ENCODE measurements at places on chromosomes 12 and 14.

DNA sequence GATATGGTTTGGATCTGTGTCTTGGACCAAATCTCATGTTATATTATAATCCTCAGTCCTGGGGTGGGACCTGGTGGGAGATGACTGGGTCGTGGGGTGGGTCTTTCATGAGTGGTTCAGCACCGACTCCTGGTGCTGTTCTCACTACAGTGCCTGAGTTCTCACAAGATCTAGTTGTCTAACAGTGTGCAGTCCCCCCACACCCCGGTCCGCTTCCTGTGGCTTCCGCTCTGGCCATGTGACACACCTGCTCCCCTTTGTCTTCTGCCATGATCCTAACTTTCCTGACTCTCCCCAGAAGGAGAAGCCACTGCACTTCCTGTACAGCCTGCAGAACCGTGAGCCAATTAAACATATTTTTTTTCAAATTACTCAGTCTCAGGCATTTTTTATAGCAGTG lies 1262.2 kb downstream of the TMEM121 start:
- no peak for DNase-seq

- DNase-seq: no peak
Observed at GRCh38 chr12:132163911-132164288, 19.6 kb downstream of the NOC4L start.

DNA sequence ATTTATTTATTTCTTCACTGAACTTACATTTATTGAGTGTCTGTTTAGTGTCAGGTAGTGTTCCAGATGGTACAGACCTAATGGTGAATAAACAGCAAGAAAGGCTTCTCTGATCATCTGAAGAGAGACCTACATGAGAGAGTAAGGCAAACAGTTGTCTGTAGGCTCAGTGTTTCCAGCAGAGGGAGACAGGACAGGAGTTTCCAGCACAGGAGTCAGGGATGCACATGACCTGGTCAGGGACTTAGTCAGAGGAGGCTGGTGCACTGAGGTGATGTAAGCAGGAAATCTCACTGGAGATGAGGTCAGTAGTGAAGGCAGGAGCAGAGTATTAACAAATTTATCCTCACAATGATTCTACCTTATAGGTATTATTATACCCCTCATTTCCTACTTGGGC lies 233.2 kb downstream of the MDGA2 start:
- no peak for DNase-seq

DNA sequence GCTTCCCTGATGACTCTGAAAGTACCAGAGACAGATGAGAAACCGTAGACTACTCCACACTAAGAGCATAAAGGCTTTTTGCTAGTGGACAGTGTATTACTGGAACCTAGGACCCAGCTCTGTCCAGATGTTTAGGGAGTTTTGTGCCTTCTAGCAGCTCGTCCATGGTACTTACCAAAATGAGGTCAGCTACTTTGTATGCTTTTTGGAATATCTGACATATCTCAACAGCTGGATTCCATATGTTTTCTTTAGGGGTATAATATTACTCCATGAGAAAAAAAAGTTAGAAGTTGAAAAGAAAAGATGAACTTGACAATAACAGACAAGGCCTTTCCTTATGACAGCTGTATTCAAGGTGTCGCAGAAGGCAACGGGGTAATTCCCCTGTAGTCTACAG lies 32.1 kb upstream of the FRMD6 start:
- DNase-seq: no peak

- DNase-seq: no peak
Observed at GRCh38 chr14:22807432-22808087, 7.7 kb downstream of the SLC7A7 start.

GRCh38 chr14:21406213-21406612 lies 22.4 kb upstream of the SUPT16H start:
- DNase-seq: no peak

- peak; percentile 73 for DNase-seq
Observed at GRCh38 chr14:102510616-102511520, 1.3 kb upstream of the ANKRD9 start.

DNA sequence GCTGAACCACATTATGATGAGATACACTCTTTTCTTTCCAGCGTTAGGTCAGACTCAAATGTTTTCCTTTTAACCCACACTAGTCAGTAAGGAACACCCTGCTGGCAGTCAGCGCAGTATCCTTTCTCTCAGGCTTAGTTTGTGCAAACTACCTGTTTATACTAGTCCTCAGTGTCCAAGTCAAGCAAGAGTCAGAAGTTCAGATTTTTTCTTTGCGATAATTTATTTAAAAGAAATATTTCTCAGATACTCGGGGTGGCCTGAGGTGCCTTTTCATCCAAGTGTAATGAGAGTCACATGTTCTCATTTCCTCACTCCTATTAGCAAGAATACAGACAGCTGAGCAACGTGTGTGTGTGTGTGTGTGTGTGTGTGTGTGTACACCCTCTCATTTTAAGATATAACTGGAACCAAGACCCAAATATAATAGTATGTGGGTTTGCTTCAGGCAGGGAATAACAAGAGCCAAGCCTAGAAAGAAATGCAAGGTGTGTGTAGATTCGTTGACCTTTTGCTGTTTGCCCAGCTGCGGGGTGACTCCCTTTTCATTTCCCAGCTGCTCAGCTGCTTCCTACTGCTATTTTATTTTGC lies 182.7 kb downstream of the KICS2 start:
- no peak for DNase-seq

DNA sequence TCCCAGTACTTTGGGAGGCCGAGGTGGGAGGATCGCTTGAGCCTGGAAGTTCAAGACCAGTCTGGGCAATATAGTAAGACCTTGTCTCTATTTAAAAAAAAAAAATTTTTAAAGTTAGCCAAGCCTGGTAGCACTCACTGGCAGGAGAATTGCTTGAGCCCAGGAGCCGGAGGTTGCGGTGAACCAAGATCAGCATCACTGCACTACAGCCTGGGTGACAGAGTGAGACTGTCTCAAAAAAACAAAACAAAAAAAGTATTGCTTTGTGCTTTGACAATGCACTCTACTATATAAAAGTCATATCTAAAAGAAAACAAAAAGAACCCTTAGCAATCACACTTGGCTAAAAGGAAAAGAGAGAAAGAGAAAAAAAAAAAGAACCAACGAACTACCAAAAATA lies 26.8 kb downstream of the GNPTAB start:
- DNase-seq: no peak

Measured in activated CD8-positive, alpha-beta memory T cell treated with anti-CD3 and anti-CD28 coated beads for 24 hours (primary cell).